Activated T-helper 1 cell treated with anti-CD3 and anti-CD28 coated beads, Interleukin-12 subunit alpha, Interleukin-12 subunit beta, Interleukin-2, Interleukin-4 antibody, amounts not matched to agents 30 ng/mL and 10 ng/mL and 1 ng/mL, durations not matched to agents 14 hours and 24 hours and 36 hours (primary cell): ENCODE measurements at places on chromosomes 4 and X.
A peak's percentile ranks its signal among the peaks of the same experiment; 100 is the strongest.

- DNase-seq = no peak
Observed at GRCh38 chr4:39814403-39815185, 116.7 kb downstream of the UBE2K start.

- no peak for DNase-seq
Observed at GRCh38 chr4:158458271-158458895, 63.3 kb upstream of the RXFP1 start.

DNA sequence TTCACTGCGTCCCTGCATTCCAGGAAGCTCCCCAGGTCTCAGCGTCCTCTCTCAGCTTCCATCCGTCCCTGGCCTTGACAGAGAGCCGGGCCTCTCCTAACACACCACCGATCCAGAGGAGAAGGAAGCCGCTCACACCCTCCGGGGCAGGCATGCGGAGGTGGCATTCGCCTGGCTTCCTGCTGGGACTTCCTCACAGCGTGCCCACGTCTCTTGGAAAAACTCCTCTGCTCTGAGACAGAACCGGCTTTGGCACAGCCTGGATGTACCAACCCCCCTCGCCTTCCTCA is 3.2 kb downstream of the CTAG2 start:
- DNase-seq = no peak

DNA sequence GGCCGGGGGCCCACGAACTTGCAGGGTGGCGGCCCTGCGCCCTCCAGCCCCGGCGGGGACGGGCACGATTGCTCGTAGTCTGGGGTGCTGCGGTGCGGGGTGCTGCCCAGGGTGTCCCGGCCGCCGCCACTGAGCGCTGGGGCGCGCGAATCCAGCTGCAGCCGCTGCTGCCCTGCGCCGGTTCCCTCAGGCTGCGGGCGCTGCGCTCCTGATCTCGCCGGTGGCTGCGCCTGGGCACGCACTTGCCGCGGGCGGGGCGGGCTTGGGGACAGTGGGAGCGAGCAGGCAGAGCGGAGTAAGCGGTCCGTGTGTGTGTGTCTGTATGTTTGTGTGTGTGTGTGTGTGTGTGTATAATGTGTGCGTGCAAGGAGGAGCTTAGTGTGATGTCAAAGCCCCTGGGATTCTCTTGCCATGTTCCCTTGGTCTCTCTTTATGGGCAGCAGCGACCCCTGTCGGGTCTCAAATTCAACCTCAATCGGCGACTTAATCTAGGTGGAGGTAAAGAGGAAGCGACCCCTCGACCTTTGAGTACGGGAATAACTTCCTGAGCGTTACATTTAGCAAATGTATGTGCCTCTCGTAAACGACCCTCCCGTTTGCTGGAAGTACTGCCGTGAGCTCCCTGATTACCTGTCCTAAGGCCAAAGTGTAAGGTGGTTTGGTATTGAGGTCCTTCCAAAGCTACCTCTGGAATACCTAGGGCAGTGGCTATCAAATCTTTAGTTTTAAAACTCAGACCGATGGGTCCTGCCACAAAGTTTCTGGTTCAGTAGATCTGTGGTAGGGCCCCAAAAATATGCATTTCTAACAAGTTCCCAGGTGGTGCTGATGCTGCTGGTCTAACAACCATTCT is at the start of gene RNF150:
RNF150 (minus strand) TSS at position 324 of the 853 bp plus-strand sequence.
- DNase-seq = peak; percentile 2

- DNase-seq = no peak
Observed at GRCh38 chr4:81736324-81736723, 264.6 kb upstream of the RASGEF1B start.

DNA sequence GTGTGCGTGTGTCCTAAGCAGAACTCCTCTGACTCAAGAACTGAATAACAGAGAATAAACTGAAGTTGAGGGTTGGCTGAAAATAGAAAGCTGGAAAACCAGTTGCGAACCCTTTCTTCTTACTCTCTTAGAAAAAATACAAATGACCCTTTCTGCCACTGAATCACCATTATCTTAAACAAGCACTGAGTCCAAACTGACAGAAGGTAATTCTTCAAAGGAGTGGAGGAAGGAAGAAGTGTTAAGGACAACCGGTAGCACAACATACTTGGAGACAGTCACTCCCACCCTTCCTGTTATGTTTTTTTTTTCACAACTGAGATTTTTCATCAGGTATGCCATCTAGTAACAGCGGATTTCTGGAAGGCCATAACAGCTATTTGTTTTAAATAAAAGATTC is 38.1 kb downstream of the HELQ start:
- DNase-seq = no peak

GRCh38 chr4:73005514-73005913 is 64.0 kb downstream of the COX18 start:
- DNase-seq = no peak

- DNase-seq = no peak
Observed at GRCh38 chr4:124629681-124630080, 82.9 kb downstream of the ANKRD50 start.

DNA sequence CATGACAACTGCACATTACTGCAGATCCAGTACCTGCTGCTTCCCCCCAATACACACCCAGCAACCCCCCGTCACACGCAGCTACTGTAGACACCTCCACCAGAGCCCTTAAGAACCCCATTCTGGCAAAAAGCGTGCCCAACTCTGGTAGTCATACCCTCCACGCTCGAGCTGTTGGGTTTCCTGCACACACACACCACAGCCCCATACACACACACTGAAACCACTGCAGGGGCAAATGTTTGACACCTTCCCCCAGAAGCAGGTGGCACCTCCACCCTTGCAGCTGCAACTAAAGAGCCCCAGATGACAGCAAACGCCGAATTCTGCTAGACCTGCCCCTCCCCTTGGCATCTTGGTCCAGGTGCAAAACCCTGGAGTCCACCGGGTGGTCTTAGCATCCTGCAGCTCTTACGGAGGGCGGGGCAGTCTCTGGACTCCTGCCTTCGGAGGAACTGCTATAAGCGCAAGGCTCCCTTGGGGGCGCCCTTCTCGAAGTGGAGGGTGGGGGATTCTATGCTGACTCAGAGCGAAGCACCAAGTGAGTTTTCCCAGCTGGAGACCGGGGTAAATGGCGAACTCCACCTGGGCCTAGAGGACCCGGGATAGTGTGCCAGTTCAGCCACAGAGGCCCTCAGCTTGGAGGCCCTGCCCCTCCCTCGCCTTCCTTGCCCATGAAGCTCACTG is 1.5 kb downstream of the FRMPD3 start:
- no peak for DNase-seq

- DNase-seq = no peak
Observed at GRCh38 chr4:153204247-153204671, at the start of gene TRIM2. TRIM2 (plus strand) TSS chr4:153204443; CDS start chr4:153204531, 88 bp downstream.

DNA sequence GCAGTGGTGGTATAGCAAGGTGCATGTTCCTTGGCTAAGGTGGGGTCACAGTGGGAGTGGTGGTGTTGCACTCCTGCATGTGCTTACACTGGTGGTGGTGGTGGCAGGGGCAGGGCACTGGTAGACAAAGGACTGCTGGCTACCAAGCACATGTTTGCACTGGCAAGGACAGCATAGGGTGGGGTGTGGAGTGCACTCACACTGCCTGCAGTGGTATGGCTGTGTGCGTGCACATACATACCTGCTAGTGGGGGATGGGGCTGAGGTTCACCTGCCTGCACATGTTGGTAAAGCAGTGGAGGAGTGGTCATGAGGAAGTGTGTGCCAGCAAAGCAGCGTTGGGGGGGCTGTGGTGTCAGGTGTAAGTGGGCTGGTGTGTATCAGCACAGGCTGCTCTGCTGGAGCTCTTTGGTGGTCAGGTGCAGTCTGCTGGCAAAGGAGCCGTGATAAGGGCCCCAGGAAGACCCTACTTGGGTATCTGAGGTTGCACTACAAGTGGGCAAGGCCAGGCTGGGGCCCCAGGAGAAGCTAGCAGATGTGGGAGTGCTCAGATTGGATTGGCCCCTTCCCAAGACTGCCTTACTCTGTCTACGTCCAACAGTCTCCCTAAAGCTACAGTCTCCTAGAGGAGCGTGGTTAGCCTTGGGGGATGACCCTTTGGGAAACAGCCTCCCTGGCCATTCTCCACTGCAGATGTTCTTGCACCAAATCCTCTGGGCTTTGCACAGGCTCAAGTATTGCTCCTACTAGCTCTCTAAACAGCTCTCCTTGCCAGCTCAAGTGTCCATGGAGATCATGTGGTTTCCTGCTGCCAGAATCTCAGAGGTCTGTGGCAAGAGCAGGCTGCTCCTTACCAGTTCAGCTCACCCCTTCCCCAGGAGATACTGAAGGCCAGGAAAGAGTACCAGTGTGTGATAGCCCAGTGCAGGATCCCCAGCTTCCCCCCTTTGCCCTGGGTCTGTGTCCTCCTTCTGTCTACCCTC is 486.3 kb upstream of the PABPC4L start:
- DNase-seq = no peak

DNA sequence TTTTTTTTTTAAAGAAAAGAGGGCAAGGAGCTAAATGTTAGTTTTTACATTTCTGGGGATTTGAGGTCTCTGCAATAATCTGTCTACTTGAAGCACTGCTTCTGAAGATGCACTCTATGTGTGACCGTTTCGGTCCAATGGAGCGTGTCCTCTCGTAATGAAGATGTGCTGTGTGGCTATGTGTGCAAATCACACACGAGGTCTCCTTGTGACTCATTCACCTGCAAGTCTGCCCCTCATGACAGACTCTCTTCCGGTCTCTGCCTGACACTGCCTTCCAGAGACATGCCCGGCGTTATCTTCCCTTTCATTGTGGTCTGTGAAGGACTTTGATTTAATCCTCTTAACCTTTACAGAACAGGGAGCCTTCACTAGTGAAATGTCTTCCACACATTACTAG is 84.3 kb downstream of the TRAM1L1 start:
- no peak for DNase-seq

GRCh38 chr4:34534916-34535315 is 1709.4 kb downstream of the ARAP2 start:
- DNase-seq = no peak

DNA sequence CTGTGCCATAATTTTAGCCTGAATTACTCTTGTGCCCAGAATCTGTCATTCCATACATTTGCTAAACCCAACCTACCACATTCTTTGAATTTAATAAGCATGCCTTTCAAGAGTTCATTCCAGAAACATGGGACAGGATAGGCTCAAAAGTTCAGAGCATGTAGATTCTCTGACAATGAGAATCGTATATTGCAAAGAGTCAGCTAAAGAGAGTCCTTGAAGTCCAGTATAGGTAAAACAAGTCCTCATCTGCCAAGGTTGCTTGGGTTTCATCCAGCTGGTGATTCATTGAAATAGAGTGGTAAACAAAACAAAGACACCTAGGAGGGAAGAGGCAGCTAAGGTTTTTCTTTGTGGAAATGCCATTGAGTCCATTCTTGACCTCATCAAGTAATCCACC is 249.3 kb upstream of the DIPK2B start:
- DNase-seq = no peak

DNA sequence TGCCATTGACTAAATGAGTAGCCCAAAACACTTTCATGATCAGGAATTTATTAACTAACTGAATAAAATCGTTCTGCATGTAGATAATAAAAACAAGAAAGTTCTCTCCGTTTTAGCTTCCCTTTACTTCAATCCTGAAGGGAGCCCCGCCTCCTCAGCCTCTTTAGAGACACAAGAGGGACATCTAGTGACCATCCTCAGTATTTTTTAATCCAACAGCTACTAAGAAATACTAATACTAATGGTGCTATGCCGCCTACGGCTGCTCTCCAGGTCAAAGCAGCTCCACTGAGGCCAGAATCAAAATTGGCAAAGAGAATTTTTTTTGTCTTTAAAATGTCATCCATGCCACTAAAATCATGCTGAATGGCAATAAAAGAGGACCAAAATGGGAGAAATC is 3.2 kb upstream of the PCDH19 start:
- DNase-seq = no peak

DNA sequence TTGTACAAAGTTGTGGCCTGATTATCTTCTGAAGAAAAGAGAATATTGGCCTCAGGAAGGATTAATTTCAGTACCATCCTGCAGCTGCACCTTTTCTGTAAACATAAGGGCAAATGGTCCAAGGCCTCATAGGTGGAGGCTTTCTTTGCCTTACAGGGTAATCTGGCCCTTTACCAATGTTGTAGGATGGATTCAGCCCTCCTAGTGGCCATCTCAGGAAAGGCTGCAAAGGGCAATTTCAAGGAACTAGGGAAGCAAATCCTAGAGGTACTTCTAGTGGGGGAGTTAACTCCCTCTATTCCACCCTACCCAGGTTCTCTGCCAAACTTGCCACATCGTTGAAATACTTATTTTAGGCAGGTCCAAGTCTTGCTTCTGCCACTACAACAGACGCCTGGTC is 57.6 kb downstream of the UGT2B11 start:
- no peak for DNase-seq

GRCh38 chr4:85577307-85577706 is 102.4 kb downstream of the ARHGAP24 start:
- no peak for DNase-seq

GRCh38 chr4:127698789-127699200 is 31.4 kb upstream of the SLC25A31 start:
- no peak for DNase-seq

- no peak for DNase-seq
Observed at GRCh38 chr4:143489106-143489505, 24.4 kb upstream of the SMARCA5 start.

GRCh38 chr4:112933790-112934189 is 115.7 kb upstream of the ANK2 start:
- no peak for DNase-seq

- DNase-seq = no peak
Observed at GRCh38 chrX:68652326-68653170, 5.1 kb downstream of the STARD8 start.

- no peak for DNase-seq
Observed at GRCh38 chrX:50614460-50614859, 143.8 kb upstream of the DGKK start.

GRCh38 chrX:107576392-107576791 is 51.9 kb upstream of the PRPS1 start:
- DNase-seq = no peak

GRCh38 chrX:112865464-112866025 is 24.9 kb upstream of the AMOT start:
- DNase-seq = no peak

DNA sequence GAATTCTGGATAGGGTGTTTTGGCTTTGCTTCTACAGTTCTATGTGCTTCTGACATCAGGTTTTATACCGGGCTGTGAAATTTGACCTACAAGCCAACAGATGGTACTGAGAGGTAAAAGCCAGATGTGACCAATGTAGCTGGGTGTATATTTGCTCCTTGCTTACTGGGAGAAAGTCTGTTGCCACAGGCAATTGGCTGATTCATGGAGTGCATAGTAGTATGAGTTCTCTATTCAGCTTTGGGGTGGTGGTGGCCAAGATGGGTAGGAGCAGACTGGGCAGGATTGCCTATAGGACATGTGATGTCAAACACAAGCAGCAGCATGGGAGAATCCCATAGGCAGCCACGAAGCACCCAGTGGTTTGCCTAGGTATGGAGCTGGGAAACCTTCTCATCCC is 1827.0 kb downstream of the C4orf33 start:
- no peak for DNase-seq

DNA sequence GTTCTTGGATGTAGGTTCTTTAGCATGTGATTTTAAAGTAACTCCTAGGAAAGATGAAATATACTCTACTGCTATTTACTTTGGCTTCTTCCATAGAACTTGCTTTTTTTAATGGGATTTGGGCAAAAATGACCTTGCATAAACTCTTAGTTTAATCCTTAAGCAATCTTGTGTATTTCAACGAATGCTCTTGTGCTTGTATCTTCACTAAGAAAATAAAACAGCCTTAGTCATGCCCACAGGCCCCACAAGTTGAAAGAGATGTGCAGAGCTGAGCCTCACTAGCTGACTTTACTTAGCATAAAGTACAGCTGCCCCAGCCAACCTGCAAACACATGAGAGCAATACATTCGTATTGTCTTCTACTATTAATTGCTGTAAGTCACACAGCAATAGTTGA is 1609.2 kb downstream of the STIM2 start:
- no peak for DNase-seq
